ENCODE measurements at places on chromosomes 4 and X. TPM values are rescaled to one million over a fixed set of nuclear protein-coding genes. Genes with fewer than 3 reads are reported as not detected.

Gene AFF1
- 17.7 TPM for total RNA-seq

Gene UGT2B28
- not detected for total RNA-seq

Gene RIBC1
- total RNA-seq: 0.11 TPM

Gene NEUROG2
- total RNA-seq: not detected

Gene IL1RAPL2
- not detected for total RNA-seq
